ENCODE measurements at places on chromosomes 16 and 17.
A peak's percentile ranks its signal among the peaks of the same experiment; 100 is the strongest.

- peaks cover 7% of the 10 kb centered on the region for H3K27me3 ChIP-seq
- H3K4me1 ChIP-seq, result no peaks in the 10 kb centered on the region
- H3K36me3 ChIP-seq, result no peaks in the 10 kb centered on the region
- no peak overlapping the region for H3K27ac ChIP-seq
Measured at GRCh38 chr16:73847090-73847489, 449.5 kb upstream of the PSMD7 start.

GRCh38 chr17:49688848-49689247 lies 11.0 kb upstream of the SPOP start:
- no peak overlapping the region for H3K4me3 ChIP-seq
- peak overlapping the region; percentile 15 for H3K27ac ChIP-seq
- no peaks in the 10 kb centered on the region for H3K36me3 ChIP-seq
- no peak for DNase-seq
- no peaks in the 10 kb centered on the region for H3K27me3 ChIP-seq
- peaks cover 42% of the 10 kb centered on the region for H3K4me1 ChIP-seq

GRCh38 chr17:54013072-54013471 lies 190.3 kb downstream of the KIF2B start:
- no peak for DNase-seq
- no peak overlapping the region for H3K27ac ChIP-seq
- H3K27me3 ChIP-seq, result no peaks in the 10 kb centered on the region
- H3K36me3 ChIP-seq, result no peaks in the 10 kb centered on the region
- H3K4me3 ChIP-seq, result no peak overlapping the region

DNA sequence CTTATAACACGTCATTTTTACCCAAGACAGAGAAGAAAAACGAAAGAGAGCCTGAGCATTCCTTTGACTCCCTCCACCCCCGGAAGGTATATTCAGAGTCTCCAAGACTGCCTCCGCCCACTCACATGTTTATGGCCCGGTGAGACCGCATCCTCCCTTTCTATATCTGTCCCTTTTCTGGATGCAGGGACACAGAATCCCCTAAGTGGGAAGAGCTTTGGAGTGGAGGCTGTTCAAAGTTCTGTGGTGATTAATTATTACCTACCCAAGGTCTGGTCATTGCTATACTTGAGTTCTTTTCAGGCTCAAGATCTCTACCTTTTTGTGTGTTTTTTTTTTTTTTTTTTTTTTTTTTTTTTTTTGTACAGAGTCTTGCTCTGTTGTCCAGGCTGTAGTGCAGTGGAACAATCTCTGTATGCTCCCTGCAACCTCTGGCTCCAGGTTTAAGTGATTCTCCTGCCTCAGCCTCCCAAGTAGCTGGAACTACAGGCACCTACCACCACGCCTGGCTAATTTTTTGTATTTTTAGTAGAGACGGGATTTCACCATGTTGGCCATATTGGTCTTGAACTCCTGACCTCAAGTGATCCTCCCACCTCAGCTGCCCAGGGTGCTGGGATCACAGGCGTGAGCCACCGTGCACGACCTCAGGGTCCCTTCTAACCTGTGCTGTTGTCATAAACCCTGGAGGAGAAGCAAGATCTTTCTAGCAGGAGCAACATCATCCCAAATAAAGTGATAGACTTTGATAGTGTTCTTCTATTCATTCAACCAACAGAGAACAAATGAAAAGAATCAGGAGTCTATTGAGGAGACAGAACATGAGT lies 407.1 kb downstream of the WWOX start:
- H3K4me3 ChIP-seq, result no peak overlapping the region
- no peak for DNase-seq
- H3K27me3 ChIP-seq, result no peaks in the 10 kb centered on the region
- H3K4me1 ChIP-seq, result peaks cover 3% of the 10 kb centered on the region
- H3K36me3 ChIP-seq, result no peaks in the 10 kb centered on the region

DNA sequence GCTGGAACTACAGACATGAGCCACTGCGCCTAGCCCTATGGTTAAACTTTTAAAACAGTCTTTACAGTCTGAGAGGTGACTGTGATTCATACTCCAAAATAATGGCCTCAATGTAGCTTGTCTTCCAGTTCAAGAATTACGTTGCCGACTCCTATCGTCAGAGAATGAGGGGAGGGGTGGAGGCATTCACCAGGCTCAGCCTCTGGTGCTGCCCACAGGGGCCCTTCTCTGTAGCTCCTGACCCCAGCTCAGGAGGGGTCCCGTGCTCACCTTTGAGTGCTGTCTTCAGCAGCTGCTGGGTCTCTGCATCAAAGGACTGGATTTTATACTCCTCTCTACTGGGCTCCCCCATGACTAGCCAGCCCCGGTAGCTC lies 1.2 kb downstream of the MIF4GD start:
- no peaks in the 10 kb centered on the region for H3K27me3 ChIP-seq
- DNase-seq, result no peak
- H3K36me3 ChIP-seq, result peaks cover 5% of the 10 kb centered on the region
- H3K4me3 ChIP-seq, result peak overlapping the region; percentile 75

- DNase-seq, result no peak
- H3K27ac ChIP-seq, result no peak overlapping the region
- no peaks in the 10 kb centered on the region for H3K36me3 ChIP-seq
Measured at GRCh38 chr16:78596348-78596995, 497.0 kb downstream of the WWOX start.

DNA sequence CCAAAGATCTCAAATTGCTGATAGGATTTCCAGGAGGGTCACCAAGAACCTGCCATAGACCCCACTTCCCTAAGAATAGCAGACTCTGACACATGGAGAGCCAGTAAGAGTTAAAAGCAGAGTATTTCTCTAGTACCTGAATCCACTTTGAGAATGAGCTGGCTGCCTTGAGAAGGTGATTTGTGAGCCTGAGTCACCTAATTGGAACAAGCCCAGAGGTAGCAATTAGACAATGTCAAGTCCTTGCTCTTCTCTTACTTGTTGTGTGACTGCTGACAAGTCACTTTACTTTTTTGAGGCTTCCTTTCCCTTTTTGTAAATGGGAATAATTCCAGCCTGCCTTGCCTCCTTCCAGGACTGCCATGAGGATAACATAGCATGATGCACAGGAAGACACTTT lies 76.1 kb upstream of the ASIC2 start:
- DNase-seq, result no peak
- H3K27ac ChIP-seq, result no peak overlapping the region
- H3K4me1 ChIP-seq, result no peaks in the 10 kb centered on the region
- H3K27me3 ChIP-seq, result no peaks in the 10 kb centered on the region

DNA sequence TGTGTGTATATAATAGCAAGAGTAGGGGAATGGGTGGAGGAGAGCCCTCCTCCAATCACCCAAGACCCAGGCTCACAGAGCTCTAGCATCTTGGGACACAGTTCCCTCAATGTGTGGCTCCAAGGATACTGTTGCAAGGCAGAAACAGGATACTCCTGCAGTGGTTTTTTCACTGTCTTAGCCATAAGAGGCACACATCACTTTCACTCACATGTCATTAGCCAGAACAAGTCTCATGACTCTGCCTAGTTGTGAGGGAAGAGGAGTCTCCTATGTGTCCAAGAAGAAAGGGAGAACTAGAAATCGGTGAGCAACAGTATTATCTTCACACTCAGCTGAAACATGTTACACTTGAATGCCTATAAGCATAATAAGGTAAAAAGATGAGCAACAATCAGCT lies 11.1 kb upstream of the NUDT7 start:
- H3K4me3 ChIP-seq, result no peak overlapping the region
- H3K27ac ChIP-seq, result no peak overlapping the region
- H3K4me1 ChIP-seq, result no peaks in the 10 kb centered on the region
- DNase-seq, result no peak
- H3K36me3 ChIP-seq, result no peaks in the 10 kb centered on the region

- no peak overlapping the region for H3K4me3 ChIP-seq
- H3K4me1 ChIP-seq, result peaks cover 13% of the 10 kb centered on the region
- peak overlapping the region; percentile 66 for H3K27ac ChIP-seq
- DNase-seq, result no peak
- H3K27me3 ChIP-seq, result no peaks in the 10 kb centered on the region
Measured at GRCh38 chr16:89269805-89270665, 52.5 kb downstream of the ZNF778 start.

GRCh38 chr17:3512505-3513171 lies 36.8 kb downstream of the ASPA start:
- peaks cover 13% of the 10 kb centered on the region for H3K4me1 ChIP-seq
- peak overlapping the region; percentile 60 for H3K4me3 ChIP-seq
- no peaks in the 10 kb centered on the region for H3K36me3 ChIP-seq
- peaks cover 11% of the 10 kb centered on the region for H3K27me3 ChIP-seq
- DNase-seq, result no peak

- H3K27me3 ChIP-seq, result no peaks in the 10 kb centered on the region
- DNase-seq, result peak; percentile 50
- peaks cover 25% of the 10 kb centered on the region for H3K4me1 ChIP-seq
- H3K36me3 ChIP-seq, result no peaks in the 10 kb centered on the region
- no peak overlapping the region for H3K4me3 ChIP-seq
Measured at GRCh38 chr16:27430923-27431484, 29.0 kb downstream of the IL21R start.

DNA sequence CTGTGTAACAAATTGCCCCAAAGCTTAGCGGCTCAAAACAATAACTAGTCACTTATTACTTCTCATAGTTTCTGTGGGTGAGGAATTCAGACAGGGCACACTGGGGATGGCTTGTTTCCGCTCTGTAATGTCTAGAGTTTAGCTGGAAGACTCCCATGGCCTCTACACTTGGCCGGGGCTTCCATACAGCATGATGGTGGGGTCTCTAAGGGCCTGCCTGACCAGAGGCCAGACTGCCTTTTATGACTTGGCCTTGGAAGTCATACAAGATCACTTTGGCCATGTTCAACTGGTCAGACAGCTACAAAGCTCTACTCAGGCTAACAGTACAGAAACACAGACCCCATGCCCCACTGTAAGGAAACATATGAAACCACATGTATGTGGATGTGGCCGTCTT lies 8.2 kb downstream of the GLP2R start:
- H3K27me3 ChIP-seq, result no peaks in the 10 kb centered on the region
- peaks cover 63% of the 10 kb centered on the region for H3K4me1 ChIP-seq

GRCh38 chr17:65283704-65284103 lies 146.5 kb downstream of the RGS9 start:
- no peaks in the 10 kb centered on the region for H3K36me3 ChIP-seq
- no peak overlapping the region for H3K4me3 ChIP-seq
- no peaks in the 10 kb centered on the region for H3K27me3 ChIP-seq
- H3K27ac ChIP-seq, result no peak overlapping the region
- H3K4me1 ChIP-seq, result peaks cover 17% of the 10 kb centered on the region

DNA sequence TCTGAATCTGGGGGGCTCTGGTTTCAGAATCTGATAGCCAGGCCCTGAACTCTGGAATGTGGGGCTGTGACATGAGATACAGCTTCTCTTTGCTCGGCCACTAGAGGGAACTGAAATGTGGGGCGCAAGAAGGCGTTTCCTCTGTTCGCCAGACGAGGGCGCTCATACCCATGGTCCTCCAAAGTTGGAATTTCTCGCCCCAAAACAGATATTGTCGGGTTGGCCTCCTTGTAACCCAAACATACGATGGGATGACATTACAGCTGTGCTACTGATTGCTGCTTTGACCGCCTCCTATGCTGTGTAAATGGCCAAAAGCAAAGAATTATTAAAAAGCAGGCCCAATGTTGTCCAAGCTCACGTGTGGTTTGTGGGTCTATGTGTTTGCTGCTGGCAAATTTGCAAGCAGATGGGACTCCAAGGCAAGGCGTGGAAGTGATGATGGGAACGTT lies 13.1 kb upstream of the MSI2 start:
- H3K27ac ChIP-seq, result no peak overlapping the region
- no peak for DNase-seq
- no peaks in the 10 kb centered on the region for H3K36me3 ChIP-seq
- peaks cover 4% of the 10 kb centered on the region for H3K4me1 ChIP-seq
- H3K27me3 ChIP-seq, result peaks cover 4% of the 10 kb centered on the region

DNA sequence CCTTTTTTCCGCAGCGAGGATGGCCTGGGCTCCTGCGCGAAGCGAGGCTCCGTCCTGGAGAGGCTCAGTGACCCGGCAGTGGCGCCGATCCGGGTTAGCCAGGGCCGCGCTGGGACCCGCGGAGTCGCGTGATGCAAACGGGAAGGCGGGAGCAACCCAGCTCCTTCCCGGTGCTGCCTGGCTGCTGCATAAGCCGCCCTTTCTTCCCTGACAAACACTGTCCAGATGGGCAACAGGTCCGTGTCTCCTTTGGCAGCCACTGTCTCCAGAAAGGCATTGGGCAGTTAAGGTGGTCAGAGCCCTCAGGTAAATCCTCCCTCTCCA lies 21.8 kb upstream of the ZNHIT3 start:
- no peaks in the 10 kb centered on the region for H3K36me3 ChIP-seq
- H3K4me1 ChIP-seq, result no peaks in the 10 kb centered on the region
- no peak overlapping the region for H3K27ac ChIP-seq
- no peak overlapping the region for H3K4me3 ChIP-seq
- peaks cover 41% of the 10 kb centered on the region for H3K27me3 ChIP-seq

DNA sequence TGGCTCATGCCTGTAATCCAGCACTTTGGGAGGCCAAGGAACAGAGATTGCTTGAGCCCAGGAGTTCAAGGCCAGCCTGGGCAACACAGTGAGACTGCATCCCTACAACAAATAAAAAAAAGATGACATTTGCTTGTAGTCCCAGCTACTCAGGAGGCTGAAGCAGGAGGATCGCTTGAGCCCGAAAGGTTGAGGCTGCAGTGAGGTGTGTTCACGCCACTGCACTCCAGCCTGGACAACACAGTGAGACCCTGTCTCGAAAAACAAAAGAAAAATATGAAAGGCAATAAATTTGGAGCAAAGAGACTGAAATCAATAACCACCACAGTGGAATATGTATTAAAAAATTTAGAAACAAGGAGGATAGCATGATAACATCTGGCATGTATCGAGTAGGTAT lies 143.8 kb upstream of the RBL2 start:
- H3K4me3 ChIP-seq, result no peak overlapping the region
- H3K4me1 ChIP-seq, result peaks cover 17% of the 10 kb centered on the region
- no peaks in the 10 kb centered on the region for H3K27me3 ChIP-seq
- peak overlapping the region; percentile 81 for H3K27ac ChIP-seq
- H3K36me3 ChIP-seq, result peaks cover 51% of the 10 kb centered on the region
- DNase-seq, result no peak

DNA sequence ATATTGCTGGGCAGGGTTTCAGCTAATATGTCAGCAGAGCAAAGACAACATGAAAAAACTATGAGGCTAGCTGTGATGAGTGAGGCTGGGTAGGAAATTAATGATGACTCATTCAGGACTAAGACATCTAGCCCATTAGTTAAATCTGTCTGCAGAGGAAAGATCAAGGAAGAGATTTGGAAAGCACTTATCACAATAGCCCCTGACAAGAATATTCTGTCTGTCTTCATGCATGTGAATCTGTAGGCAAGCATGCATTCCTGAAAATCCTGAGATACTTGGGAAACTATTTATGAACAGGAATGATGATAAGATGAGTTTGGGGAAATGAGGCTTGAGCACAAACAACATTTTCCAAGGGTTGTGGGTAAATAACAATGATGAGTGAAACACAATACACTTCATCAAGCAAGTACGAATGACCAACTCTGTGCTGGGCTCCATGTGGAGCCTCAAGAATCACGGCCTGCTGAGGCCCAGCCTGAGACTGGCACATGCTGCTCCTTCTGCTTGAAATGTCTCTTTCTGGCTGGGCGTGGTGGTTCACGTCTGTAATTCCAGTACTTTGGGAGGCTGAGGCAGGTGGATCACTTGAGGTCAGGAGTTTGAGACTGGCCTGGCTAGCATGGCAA lies 96.5 kb upstream of the ASIC2 start:
- H3K36me3 ChIP-seq, result no peaks in the 10 kb centered on the region
- H3K4me1 ChIP-seq, result no peaks in the 10 kb centered on the region
- H3K4me3 ChIP-seq, result no peak overlapping the region
- no peak for DNase-seq
- H3K27ac ChIP-seq, result no peak overlapping the region
- H3K27me3 ChIP-seq, result peaks cover 1% of the 10 kb centered on the region

GRCh38 chr17:4086041-4086483 lies 56.8 kb downstream of the ZZEF1 start:
- no peaks in the 10 kb centered on the region for H3K27me3 ChIP-seq
- H3K27ac ChIP-seq, result no peak overlapping the region
- H3K36me3 ChIP-seq, result peaks cover 49% of the 10 kb centered on the region
- no peaks in the 10 kb centered on the region for H3K4me1 ChIP-seq
- H3K4me3 ChIP-seq, result no peak overlapping the region
- DNase-seq, result no peak
